ENCODE measurements at places on chromosomes 3 and 15. TPM values are rescaled to one million over a fixed set of nuclear protein-coding genes. Genes with fewer than 3 reads are reported as not detected.

TPRG1 gene
- 1.8 TPM for total RNA-seq

XCR1 gene
- total RNA-seq, result under 0.01 TPM

TUSC7 gene
- not detected for total RNA-seq

TIPARP gene
- total RNA-seq, result 45.7 TPM

CPOX gene
- total RNA-seq, result 29.6 TPM

PIERCE2 gene
- total RNA-seq, result 1.6 TPM

SNTN gene
- total RNA-seq, result not detected

CPNE4 gene
- total RNA-seq, result not detected

STRC gene
- not detected for total RNA-seq

SPESP1 gene
- 3.2 TPM for total RNA-seq

GABRR3 gene
- not detected for total RNA-seq

EFCAB12 gene
- under 0.01 TPM for total RNA-seq

TGFBR2 gene
- total RNA-seq, result 61.0 TPM
